Spleen (tissue), 13 donors: ENCODE measurements at places on chromosomes 16 and 17.

DNA sequence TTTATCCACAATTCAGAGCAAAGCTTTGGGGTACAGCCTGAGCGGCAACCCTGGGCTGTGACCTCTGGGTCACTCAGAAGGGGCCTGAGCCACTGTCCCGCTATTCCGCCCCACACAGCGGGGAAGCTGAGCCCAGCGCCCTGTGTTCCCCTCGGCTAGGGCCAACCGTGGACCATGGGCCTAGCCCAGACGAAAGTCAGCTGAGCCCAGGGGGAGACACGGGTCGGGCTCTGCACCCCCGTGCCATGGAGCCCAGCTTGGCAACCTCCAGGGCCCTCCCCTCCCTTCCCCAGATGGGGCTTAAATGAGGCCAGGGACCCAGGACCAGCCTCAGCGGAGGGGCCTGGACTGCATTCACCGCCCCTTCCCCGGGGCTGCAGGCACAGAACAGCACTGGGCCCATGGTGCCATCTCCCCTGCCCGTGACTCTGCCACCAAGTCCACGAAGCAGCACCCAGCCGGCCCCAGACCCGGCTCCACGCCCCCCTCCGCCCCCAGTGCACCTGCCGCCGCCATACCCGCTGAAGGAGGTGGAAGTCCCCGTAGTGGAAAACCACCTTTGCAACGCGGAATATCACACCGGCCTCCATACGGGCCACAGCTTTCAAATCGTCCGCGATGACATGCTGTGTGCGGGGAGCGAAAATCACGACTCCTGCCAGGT, 1.8 kb downstream of the TPSD1 start:
- peak; percentile 71 for DNase-seq

GRCh38 chr17:7823581-7824001, 10.4 kb upstream of the KDM6B start:
- DNase-seq = no peak

GRCh38 chr16:66616592-66616991, 12.1 kb downstream of the CMTM3 start:
- peak; percentile 41 for DNase-seq

DNA sequence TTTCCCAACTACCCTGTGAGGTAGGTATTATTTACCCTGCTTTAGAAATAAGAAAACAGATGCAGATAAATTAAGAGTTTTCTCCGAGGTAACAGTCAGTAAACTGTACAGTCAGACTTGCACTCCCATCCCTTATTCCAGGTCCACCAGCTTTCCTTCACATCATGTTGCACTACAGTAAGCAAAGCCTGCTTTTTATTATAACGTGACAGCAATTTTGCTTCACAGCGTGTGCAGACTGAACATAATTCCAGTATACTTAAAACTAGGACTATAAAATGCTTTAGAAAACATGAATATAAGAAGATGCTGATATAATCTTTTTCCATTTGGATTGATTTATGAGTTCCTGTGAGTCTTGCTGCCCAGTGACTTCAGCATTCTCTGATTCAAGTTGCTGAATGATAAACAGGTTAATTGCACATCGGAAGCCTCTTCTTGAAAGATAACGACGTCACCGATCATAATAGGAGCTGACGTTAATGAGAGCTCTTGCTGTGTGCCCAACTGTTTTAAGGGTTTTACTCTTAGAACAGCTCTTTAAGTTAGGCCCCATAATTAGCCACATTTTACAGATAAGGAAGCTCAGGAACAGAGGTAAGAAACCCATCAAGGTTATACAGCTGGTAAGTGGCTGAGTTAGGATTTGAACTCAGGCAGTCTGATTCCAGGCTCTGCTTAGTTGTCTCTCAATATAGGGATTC, 1.4 kb downstream of the LIG3 start:
- no peak for DNase-seq

DNA sequence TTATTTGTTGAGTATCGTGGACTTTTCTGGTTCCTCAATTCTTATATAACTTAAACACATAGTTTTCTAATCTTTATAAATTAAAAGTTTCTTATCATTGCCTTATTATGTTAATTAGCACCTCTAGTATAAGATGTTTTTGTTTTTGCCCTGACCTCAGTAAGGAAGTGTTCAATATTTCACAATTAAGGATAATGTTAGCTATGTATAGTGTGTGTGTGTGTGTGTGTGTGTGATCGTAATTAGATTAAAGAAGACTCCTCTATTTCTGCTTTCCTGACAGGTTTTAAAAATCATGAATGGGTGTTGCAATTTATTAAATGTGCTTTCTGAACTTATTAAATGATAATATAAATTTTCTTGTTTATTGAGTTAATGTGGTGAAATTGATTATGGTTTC, 12.0 kb downstream of the IL21R start:
- no peak for DNase-seq

DNA sequence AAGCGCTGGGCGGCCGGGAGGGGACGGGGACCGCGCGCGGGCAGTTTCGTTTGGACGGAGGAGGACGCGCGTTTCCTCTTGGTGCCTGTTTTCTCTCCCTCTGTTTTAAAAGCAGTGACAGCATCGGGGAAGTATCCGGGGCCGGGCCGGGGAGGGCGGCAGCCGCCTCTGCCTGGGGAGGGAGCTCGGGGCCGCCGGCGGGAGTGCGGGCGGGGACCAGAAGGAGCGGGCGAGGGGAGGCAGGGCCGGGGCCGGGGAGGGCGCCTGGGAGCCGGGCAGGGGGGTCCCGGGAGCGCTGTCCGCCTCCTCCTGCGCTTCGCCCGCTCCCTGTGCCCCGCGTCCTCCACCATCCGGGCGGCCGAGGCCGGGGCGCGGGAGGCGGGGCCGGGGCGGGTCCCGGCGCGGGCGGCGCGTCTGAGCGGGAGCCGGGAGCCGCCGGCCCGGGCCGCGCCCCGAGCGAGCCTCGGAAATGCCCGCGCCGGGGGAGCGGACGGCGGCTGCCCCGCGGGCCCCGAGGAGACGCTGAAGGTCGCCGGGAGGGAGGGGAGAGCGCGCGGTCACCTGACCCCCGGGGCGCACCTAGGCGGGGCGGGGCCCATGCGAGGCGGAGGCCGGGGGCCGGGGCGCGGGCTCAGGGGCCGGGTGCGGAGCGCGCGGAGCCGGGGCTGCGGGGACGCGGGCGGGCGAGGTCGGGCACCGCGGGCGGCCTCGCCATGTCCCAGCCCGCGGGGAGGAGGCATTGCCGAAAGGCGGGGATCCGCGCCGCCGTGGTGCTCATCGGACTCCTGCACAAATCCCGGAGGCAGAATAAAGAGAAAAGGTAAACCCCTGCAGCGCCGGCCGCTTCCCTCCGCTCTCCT, 57.3 kb downstream of the RAP1GAP2 start:
- DNase-seq = peak; percentile 82

DNA sequence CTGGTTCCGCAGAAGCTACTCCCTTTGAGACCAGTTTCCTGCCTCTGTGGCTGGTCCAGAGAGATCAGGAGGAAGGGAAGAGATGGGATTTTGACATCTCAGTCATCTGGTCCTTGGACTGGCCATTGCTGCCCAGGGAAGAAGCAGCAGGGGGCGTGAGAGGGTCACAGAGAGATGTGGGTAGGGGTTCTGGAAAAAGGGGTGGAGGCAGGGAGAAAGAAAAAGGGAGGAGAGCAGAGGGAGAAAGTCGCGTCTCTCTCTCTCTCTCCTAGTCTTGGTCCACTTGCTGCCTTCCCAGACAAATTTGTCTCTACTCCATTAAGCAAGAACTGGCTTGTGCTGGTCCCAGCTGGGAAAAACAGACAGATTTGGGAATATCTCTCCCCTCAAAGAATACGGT, 4.4 kb downstream of the SHBG start:
- DNase-seq = no peak

DNA sequence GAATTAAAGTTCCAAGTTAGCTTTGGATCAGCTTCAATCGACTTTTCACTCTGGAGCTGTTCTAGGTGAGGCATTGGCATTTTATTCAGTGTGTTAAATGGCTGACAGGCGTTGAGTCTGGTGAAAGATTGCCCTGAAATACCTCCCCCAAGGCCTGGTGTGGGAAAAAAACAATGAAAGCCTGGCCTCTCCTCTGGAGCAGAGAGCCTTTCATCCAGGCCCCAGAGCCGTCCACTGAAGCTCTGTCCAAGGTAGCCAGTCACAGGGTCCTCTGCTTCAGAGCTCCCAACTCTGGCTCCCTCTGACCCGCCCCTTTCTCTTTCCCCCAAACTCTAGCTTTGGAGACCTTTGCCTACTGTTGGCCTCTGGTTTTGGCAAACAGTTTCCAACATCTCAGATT, 123.6 kb upstream of the CRHR1 start:
- no peak for DNase-seq
